ENCODE measurements at places on chromosomes 6 and 20.

DNA sequence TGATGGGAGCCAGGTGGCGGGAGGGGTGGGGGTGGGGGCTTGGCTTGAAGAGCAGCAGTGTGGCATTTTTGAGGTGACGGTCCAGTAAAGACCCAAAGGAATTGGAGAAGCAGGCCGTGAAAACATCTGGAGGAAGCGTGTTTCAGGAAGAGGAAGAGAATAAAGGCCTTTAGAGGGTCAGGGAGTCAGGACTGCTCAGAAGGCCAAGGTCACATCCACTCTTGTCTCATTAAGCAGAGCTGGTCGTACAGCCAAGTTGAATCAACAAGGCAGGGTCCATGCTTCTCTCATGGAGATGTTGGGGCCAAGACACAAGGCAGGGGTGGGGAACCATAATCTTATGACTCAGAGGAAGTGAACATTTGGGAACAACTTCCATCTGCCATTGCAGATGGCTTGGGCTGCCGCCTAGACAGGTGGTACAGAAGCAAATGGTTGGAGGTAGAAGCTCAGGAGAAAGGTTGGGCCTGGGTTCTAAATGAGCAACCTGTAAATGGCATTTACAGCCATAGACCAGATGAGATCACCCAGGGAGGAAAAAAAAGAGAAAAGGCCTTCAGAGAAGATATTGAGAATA lies 179.6 kb downstream of the TTLL2 start:
- DNase-seq = no peak

DNA sequence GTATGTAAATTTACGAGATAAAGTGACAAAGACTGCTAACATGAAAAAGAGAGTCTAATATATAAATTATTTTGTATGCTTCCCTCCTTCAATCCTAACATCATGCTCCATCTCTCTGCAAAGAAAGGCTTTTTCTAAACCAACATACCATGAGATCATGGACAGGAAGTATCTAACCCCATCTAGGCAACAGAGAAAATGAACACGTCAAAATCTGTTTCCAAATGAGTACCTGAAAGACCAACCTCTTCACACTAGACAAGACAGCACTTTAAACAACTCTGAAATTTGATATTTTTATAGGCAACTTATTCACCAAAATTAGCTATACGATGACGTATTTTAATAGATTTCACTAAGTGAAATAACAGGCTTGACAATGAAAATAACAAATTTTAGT lies 54.6 kb downstream of the MAN1A1 start:
- no peak for DNase-seq

GRCh38 chr6:42467651-42468050 lies 15.9 kb upstream of the TRERF1 start:
- DNase-seq = no peak

GRCh38 chr6:142543606-142544005 lies 241.8 kb downstream of the ADGRG6 start:
- DNase-seq = no peak

GRCh38 chr6:126537061-126537816 lies 197.3 kb downstream of the CENPW start:
- no peak for DNase-seq

- no peak for DNase-seq
These were observed 34.4 kb downstream of the SLC52A3 start for GRCh38 chr20:733861-734260.

- DNase-seq = peak; percentile 46
These were observed 8.0 kb downstream of the TP53RK start for GRCh38 chr20:46681032-46681854.

DNA sequence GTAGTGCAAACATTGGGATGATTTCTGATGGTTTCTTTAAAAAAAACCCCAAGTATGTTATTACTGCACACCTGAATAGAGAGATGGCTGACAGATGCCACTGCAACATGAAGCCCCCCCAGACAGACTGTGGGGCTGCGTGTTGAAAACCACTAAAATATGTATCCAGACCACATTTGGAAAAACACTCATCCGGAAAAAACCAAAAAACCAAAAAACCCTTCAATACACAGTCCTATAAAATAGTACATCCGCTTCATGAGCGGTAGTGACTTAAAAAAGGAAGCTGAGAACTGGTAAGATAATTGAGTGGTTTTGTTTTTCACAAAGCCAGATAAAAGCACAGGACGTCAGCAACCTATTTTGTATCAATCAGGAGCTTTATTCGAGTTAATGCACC lies 47.1 kb upstream of the EDN3 start:
- DNase-seq = no peak

DNA sequence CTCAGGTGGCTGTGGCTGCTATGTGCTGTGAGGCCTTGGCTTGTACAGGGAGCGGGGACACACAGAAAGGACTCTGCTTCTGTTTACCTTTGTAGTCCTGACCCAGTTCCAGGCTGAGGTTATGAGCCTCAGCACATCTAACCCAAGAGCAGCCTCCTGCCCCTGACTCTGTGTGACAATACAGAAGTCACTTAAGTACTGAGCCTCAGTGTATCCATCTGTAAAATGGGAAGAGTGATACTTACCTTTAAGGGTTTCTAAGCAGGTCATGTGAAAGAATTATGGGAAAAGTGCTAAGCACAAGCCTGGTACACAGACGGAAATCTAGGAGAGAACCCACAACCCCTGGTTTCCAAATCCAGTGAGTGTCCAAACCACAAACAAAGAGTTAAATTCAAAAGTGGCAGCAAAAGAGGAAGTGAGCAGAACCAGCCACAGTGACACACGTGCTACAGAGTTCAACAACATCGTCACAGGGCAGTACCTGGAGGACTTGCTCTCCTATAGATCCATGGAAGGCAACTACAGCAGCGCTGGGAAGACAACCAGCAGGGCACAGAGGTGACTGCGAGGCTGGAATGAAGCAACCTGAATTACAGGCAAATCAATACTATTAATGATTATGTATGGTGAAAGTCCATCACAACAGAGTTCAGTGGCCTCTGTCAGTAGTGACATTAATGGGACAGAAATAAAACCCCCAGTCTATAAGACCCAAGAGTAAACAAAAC lies 12.5 kb downstream of the TRIM26 start:
- DNase-seq = no peak

DNA sequence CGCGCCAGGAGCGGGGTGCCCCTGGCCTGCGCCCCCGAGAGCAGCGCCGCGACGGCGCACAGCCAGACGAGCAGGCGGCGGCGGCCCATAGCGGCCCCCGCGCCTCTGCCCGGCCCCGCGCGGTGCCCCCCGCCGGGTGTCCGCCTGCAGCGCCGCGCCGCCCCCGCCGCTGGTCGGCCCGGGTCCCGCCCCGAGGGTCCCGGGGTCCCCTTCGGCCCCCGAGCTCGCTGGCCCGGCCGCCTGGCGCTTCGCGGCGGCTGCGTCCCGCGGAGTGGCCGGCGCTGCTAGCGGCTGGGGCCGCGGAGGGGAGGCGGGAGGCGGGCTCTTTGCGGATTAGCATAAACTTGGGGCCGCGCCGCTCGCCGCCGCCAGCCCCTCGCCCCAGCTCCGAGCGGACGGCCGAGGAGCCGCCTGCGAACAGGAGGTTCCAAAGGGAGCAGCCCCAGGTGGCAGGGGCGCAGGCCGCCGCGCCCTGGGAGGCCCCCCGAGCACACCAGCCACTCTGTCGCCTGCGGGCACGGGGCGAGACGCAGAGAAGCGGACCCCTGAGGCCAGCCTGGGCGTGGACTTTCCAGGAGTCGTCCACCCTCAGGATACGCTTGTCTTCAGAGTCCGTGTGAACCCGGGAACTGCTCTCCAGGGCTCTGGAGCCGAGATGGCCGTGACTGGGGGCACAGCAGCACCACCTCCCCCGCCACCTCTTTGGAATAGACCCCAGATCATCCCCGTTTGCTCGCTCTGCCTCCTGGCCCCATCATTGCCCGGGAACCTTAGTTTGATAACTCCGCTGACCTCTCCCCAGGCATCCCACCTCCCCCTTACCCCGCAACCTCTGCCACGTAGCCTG lies at the start of gene EMILIN3:
Gene EMILIN3 (minus strand): TSS at position 273 of the 847 bp plus-strand sequence. CDS start 184 bp downstream, at position 89.
- DNase-seq = no peak

GRCh38 chr6:147911686-147912085 lies 403.2 kb downstream of the SAMD5 start:
- DNase-seq = no peak

DNA sequence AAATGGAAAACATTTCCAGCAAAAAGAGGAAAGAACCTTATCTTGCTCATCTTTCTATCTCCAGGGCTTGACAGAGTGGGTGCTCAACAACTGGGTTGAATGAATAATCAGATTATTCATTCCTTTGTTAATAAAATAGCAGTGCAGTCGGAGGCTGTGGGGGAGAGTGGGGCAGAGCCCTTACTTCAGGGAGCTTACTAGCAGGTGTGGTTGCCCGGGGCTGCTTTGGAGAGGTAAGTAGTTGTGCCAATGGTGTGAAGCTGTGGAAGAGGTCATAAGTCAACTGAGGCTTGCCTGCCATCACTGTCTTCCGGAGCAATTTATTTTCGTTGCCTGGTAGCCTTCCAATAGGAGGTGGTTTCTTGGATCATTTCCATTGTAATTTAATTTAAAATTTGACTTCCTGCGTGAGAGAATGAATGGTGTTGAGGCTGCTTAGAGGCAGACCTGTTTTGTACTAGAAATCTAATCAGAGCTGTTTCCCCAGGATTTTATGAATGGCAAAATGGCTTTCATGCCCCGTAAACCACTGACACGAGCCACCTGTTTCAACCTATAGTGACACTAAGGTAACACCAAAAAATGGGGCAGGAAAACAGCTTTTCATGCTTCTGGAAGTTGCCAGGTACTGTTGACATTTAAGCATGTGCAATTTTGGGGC lies 51.4 kb downstream of the ZDHHC14 start:
- DNase-seq = no peak

DNA sequence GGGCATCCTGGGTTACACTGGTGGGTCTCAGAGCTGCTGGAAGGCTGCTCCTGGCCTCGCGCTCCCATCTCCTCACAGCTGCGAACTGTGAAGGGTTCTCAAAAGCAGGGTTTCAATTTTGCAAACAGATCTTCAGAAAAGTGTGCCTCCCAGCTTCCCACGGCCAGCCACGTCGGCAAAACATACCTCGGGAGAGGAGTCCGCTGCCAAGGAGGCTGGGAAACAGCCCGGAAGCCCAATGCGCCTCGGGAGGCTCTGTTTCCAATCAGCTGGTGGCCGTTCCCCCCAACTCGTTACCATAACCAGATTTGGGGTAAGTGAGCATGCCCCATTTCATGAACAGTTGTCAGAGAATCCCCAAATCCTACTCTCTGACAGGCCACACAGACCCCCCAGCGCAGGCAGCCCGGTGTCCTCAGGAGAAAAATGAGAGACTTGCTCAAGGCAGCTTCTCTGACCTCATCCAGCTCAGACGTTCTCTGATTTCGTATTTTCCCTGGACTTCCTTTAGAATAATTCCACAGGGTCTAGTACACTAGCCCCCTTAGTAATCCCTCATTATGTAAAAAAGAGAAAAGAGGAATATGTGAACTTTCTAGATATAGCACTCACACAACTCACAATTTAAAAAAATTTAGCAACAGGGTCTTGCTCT lies 98.4 kb downstream of the SNX5 start:
- DNase-seq = no peak

DNA sequence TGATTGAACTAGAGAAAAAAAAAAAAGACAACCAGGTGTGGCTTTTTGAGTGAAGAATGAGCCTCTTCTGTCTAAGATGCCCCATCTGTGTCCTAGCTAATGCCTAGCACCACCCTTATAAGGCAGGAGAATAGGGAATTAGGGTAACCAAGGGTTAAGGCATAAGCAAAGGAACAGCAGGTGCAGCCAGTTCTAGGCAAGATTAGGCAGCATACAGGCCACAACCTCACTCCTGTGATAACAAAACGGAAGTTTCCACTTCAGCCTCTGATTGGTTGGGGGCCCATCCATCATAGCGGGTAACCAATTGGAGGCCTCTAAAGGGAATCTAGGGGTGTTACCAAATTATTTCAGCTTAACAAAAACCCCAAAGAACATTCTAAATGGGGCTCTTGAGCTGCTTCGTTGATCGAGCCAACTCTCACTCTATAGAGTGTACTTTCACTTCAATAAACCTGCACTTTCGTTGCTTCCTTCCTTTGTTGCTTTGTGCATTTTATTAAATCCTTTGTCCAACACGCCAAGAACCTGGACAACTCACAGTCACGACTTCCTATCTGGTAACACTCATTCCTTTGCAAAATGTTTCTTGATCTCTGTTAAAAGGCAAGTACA lies 61.9 kb upstream of the TAGAP start:
- DNase-seq = peak; percentile 60

- no peak for DNase-seq
These were observed 38.3 kb downstream of the ARHGAP18 start for GRCh38 chr6:129671442-129672340.

- peak; percentile 38 for DNase-seq
These were observed 120.1 kb upstream of the HDDC2 start for GRCh38 chr6:125421836-125422235.

- DNase-seq = no peak
These were observed 290.0 kb downstream of the PRL start for GRCh38 chr6:22006795-22007194.

DNA sequence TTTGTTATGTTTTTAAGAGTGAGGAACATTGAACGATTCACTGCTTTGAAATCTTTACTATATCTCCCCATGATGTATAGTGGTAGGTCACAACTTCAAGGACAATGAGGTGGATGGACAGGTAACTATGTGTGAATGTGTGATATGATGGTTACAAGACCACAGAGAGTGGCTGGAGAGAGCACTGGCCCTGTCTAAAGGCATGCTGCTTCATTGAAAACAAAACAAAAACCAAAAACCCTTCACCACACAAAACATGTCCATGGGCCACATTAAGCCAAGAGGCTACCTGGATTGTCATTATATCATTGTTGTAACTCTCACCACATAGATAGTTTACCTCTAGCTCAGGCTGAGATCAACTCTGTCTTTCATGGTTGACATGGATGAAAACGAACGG lies 180.6 kb upstream of the TENT5A start:
- no peak for DNase-seq

GRCh38 chr6:43630980-43631619 lies 2.0 kb upstream of the GTPBP2 start:
- DNase-seq = no peak

DNA sequence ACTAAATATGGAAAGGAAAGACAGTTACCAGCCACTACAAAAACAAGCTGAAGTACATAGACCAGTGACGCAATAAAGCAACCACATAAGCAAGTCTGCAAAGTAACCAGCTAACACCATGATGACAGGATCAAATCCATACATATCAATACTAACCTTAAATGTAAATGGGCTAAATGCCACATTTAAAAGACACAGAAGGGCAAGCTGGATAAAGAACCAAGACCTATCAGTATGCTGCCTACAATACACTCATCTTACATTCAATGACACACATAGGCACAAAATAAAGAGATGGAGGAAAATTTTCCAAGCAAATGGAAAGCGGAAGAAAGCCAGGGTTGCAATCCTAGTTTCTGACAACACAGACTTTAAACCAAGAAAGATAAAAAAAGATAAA lies 24.1 kb downstream of the HLA-C start:
- DNase-seq = no peak

DNA sequence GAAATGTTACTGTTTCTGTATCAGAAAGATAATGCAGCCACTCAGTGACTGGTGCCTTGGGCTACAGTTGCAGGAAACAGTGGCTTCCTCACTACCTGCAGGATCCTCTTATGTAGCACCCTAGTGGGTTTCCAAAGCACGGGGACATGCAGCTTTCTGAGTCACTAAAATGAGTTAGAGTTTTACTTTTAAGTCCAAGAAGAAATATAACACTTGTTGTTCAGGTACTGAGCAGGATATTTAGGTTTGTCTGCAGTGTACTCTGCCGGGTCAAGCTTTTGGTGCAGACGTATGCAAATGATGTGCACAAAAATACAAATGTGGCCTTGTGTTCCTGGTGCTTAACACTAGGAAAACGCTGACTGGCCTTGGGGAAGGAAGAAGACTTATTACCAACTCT lies 22.0 kb downstream of the ACSS1 start:
- no peak for DNase-seq

GRCh38 chr6:109237077-109237985 lies 142.0 kb downstream of the CEP57L1 start:
- peak; percentile 35 for DNase-seq

Data from fibroblast of skin of right biceps (primary cell).